Activated T-cell treated with anti-CD3 and anti-CD28 coated beads for 4 hours (primary cell): ENCODE measurements at places on chromosomes 2 and 18.

- DNase-seq: no peak
Measured at GRCh38 chr18:45984546-45985235, 17.6 kb upstream of the EPG5 start.

DNA sequence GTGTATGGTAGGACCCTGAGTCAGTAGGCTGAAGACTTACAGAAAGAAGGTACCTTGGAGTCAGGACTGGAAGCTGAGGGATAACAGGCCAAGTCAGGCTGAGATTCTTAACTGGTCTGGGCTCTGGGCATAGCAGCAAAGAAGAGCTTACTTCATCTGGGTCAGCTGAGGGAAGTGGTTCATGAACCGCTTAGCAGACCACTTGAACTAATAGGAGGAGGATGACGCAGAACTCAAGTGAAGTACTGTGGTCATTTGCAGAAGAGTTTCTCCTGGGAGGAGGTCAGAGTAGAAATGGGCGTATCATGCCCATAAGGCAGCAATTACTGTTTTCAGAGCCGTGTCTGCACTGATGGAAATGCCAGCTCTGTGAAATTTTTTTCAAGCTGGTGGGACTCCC lies 164.5 kb downstream of the LCLAT1 start:
- DNase-seq: no peak

DNA sequence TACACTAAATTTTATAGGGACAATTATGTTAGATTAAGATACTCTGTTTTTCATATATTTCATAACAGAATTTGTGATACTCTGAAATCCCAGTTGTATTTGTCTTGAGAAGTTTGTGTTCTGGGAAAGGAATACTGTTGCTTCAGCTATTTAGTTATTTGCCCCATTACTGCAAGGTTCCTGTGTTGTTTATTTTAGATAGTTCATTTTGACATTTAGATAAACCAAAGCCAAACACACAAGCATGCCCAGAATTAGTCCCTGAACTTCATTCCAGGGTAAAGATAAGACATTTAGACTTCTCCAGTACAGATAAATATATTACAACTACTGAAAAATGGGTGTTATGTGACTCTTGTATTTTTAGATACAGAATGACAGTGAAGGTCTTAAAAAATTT lies 74.7 kb downstream of the BMPR2 start:
- DNase-seq: no peak

DNA sequence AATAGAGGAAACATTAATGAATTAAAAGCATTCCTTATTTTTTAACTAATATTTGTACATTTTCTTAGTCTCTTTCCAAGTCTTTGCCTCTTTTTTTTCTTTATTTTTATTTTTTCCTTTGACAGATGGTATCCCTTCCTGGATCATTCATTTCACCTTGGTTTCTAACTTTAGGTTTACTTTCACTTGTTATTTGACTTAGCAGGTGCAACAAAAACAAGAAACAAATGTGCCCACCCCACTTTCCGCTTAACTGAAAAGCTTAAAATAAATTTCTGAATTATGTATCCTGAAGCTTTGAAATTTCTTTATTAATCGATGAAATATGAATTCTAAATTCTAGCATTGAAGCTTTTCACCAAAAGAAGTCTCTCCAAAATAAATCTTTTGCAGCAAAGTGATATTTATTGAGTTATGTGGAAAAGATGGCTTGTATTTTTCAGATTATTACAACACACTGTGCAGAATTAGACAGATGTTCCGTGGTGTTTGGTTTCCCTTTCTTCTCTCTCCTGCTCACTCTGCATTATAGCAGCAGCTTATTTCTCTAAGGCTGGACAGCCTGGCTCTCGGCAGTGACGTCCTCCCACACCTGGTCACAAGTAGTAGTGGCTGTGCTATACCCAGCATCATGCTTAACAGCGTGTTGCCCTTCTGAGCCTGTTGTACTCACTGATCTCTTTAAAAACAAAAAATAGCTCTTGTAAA lies 99.1 kb upstream of the ZNF397 start:
- no peak for DNase-seq

GRCh38 chr2:42193722-42194187 lies 24.6 kb downstream of the EML4 start:
- no peak for DNase-seq

DNA sequence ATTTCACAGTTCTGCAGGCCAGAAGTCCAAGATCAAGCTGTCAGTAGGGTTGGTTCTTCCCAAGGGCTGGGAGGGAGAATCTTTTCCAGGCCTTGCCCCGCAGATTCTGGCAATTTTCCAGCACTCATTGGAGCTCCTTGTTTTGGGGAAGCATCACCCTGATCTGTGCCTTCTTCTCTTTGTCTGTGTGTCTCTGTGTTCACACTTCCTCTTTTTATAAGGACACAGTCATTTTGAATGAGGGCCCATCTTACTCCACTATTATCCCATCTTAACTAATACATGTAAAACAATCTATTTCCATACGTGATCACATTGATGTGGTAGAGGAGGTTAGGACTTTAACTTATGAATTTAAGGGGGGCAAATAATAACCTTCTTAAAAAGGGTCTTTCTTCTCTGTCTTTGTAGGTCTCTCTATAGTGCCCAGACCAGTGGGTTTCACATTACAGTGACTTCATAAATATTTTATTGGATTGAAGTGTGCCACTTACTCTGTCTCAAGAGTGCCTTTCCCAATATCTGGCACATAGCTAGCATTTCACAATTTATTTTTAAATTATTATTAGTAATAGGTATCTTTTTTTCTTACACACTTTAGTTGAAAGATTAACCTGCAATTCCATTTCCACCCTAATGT lies 68.9 kb upstream of the CBLN2 start:
- no peak for DNase-seq

GRCh38 chr2:100988630-100989417 lies 13.3 kb upstream of the RPL31 start:
- DNase-seq: no peak

DNA sequence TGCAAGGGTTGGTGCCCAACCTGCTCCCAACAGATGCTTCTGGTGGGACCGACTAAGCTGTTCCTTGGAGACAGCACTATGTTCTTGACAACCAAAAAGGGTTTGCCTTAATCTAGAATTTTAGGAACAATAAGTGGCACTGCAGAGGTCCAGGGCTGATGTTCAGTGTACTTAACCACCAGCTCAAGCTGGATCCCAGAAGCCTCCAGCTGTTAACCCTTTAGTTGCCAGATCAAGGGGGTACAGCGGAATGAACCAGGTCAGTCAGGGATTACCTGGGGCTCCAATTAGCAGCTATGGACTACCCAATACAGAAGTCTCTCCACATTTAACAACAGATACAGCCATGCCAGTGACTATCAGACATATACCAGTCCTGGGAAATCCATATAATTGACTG lies 3.5 kb downstream of the GPR75 start:
- no peak for DNase-seq

DNA sequence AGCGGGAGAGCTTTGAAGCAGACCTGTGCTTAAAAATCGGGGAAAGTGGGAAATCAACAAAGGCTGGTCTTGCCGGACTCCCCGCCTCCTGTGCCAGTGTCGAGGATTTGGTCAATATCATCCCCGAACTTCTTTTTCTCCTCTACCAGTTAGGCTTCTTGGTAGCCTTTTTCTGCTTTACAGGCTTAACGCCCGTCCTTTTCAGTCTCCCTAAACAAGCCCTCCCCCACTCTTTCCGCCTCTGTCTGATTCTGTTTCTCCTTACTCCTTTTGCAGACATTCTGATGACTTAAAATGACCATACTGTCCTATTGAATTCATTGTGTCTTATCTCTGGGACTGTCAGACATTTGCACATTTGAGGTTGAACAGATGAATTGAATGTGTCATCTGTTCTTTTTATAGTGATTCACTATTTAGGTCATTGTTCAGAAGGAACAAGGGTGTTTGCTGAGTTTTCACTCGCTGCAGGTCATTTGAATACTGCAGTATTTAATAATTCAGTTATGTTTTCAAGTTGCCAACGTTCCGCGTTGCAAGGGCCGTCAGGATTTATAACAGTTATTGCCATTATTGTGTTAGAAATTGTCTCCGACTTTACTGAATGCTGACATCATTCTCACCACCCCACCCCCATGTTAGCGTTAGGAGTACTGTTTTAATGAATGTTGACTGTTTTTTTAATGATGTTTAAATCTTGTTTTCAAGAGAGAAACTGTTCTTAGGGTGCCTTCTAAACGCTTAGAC lies 1.1 kb downstream of the ITGAV start:
- no peak for DNase-seq

- DNase-seq: peak; percentile 10
Measured at GRCh38 chr2:203225423-203226039, 13.3 kb upstream of the CYP20A1 start.

DNA sequence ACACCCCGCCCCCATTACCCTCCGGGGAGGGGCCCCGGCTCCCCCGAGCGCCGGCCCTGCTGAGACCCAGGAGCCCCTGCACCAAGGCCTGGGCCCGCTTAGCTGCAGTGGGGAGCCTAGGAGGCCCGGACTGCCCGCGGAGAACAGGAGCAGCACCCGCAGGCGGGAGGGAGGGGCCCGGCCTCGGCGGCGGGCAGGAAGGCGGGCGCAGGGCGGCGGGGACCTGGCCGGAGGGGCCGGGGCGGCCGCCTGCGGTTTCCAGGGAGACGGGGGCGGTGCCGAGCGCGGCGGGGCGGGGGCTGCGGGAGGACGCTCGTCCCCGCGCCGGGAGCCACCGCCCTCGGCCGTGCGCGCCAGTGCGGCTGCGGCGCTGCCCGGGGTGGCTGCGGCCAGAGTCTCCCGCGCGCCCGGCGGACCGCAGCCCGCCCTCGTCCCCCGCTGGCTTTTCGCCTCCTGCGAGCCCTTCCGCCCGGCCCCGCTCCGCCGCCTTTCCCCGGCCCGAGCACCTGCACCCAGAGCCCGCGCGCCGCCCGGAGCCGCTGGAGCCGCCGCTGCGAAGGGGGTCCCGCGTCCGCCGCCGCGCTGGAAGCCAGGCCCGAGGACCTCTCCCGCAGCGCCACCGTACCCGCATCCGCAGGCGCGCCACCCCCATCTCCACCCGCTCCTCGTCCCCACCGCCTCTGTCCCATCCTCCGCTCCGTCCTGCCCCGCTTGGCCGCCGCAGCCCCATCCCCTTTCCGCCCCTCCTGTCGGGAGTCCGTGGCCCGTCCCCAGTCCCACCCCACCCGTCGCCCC lies 17.2 kb downstream of the GPC1 start:
- DNase-seq: no peak

- DNase-seq: no peak
Measured at GRCh38 chr18:59323931-59324622, 5.6 kb upstream of the CPLX4 start.

DNA sequence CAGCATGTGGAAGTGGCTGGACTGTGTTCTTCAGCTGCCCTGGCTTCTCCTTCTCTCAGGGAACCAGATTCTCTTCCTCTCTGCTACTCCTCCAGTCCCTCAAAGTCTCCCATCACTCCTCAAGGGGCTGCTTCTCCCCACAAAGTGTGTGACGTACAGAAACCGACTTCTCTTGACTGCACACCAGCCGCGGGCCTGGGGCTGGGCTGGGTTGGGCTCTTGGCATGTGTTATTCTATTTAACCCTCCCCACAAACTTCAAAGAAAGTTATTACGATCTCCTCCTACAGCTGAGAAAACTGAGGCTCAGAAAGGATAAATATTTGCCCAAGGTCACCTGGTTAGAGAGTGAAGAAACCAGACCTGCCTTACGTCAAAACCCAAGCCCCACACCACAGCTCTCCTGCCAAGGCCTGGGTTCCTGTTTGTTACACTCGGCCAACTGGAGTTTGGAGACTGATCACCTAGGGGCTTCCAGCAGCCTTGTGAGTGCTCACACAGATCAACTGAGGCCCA lies 269.0 kb downstream of the TFCP2L1 start:
- no peak for DNase-seq

DNA sequence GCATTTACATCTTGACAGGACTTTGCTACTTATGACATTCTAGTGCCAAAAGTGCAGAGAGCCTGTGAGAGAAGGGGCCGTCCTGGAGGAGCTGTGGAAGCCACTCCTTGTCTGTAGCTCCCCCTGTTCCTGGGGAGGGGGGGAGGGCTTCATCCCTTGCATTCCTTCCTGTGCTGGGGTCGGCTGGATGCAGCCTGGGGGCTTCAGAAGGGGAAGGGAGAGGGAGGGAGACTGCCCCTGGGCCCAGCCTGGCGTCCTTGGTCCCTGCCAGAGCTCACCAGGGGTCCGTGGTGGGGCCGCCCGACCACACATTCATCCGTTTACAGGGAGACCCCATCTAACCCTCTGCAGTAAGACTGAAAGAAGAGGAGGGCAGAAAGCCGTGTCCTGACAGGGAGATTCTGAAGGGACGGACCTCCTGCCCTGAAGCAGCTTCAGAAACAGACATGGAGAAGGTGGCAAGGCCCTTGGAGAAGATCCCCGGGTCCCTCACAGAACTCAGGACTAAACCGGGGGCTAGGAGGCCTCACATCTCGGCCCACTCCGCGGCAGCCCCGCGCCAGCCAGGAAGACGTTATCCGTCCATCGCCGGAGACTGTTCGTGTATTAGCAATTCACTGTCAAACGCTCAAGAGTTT lies 258.3 kb upstream of the SALL3 start:
- no peak for DNase-seq

DNA sequence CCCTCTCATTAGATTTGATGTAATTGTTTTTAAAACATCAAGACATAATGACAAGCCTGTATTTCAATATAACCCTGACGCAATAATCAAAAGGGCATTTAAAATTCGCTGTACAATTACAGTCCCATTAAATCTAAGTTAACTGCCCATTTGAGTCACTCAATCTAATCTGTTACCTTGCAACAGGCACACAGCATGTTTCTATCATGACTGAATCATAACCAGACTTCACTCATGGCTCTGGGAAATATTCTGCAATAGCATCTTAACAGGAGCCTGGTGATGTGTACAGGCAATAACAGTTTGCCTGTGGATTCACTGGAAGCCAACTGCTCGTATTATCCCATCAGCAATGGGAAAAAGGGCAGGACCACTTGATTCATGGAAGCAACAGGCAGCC lies 142.3 kb upstream of the NCKAP5 start:
- no peak for DNase-seq

GRCh38 chr2:17969661-17970060 lies 91.2 kb downstream of the KCNS3 start:
- DNase-seq: no peak

DNA sequence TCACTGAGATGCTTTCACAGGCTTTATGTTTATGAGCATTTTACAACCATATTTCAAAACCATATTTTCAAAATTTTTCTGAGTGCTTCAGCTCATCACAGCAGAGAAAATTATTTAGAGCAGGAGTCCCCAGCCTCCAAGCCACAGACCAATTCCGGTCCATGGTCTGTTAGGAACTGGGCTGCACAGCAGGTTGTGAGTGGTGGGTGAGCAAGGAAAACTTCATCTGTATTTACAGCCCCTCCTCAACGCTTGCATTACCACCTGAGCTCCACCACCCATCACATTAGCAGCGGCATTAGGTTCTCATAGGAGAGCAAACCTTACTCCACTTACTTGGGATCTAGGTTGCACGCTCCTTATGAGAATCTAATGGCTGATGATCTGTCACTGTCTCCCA lies 165.6 kb downstream of the SEPTIN10 start:
- DNase-seq: no peak

- no peak for DNase-seq
Measured at GRCh38 chr18:56000041-56000440, 412.0 kb upstream of the TCF4 start.

GRCh38 chr18:34990597-34990996 lies 50.6 kb upstream of the MAPRE2 start:
- no peak for DNase-seq

- DNase-seq: no peak
Measured at GRCh38 chr2:195602687-195603086, 54.3 kb upstream of the SLC39A10 start.
